Adrenal gland (tissue), 19 donors: ENCODE measurements at places on chromosomes 3 and 15.
A peak's percentile ranks its signal among the peaks of the same experiment; 100 is the strongest.

DNA sequence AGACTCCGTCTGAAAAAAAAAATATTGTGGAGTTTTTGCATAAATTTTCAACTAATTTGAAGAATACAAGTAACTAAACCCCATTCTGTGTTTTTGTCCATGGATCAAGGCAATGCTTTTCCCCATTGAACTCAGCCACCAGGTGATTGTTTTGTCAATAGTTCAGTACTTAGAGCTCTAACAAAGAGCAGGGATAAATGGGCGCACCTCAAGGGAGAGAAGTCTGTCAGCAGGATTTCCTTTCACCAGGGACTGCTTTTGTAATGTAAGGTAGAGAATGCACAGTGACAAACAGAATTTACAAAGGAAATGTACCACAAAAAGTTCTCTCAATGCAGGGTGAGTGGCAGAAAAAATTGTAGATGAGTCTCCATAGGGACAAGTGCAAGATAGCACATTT, 10.8 kb upstream of the ATP13A5 start:
- DNase-seq: no peak

DNA sequence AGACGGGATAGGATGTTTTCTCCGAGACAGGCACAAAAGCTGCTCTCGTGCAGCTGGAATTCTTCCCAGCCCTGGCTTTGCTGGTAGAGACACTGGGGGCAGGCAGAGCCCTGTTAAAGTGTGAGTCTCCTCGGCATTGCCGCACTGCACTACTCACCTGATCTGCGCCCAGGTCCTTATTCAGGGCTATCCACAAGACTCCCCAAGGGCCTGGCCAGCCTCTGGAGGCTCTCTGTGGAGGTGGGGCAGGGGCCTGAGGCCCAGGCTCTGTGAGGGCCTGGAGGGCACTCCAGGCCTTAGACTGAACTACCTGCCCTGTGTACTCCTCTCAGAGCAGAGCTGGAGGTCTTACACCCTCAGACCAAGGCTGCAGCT, 48.4 kb downstream of the KY start:
- DNase-seq: no peak

- peak; percentile 70 for DNase-seq
Measured at GRCh38 chr15:67175643-67176071, 78.8 kb downstream of the AAGAB start.

DNA sequence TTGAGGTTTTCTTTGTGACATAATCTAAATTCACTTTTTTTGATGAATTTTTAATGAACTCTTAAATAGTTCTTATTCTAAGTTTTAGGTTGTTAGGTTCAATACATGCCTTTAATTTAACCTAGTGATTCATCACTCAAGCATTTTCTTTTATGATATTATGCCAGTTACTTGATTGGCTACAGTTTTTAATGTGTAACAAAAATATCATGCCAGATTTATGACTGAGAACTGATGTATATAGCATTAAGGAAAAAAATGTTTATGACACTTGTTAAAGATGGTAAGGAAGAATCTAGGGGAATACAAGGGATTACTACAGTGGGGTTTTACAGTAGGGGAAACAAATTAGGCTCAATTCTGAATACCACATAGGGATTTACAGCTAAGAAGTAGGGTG, 103.1 kb downstream of the VGLL3 start:
- no peak for DNase-seq

GRCh38 chr3:172357850-172358754, 90.2 kb downstream of the GHSR start:
- no peak for DNase-seq
